ENCODE measurements at places on chromosomes 6 and 20.

DNA sequence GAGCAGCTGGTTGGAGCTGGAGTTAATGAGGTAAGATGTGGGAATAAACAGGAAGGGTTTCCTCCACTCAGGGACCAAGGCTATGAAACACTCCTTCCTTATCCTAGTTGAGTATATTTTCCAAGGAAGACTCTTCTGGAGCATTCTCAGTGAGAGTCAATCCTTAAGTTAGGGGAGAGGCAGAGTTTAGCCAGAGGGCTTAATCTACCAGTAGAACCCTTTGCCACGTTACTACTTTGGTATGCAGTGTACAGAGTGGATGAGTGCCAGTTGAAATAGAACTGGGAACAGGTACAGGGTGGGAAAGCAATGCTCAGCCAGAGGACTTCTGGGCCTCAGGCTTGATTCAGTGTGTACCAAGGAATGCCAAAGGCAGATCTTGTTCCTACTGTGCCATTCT, 114.3 kb downstream of the UBE3D start:
- no peak for DNase-seq

- no peak for DNase-seq
Observed at GRCh38 chr20:23047001-23047737, 2.3 kb downstream of the THBD start.

GRCh38 chr20:57474205-57474604, 50.7 kb downstream of the CTCFL start:
- DNase-seq, result no peak

DNA sequence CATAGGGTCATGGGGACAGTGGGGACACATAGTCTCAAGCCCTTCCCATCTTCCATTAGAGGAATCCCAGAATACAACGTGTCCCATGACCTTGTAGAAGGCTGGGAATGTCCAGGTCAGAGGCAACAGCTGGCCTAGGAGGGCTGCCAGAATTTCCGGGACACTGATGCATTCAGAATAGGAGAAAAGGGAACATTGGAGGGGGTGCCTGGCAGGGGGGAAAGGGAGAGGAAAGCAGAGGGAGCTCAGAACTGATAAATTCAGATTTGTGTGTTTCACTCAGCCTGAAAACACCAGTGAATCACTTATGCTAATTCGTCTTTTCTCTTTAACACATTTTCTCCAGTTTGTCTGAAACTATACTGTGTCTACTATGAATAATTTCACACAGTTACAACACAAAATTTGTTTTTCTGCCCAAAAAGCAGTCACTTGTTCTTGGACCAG, 35.5 kb upstream of the BMP2 start:
- no peak for DNase-seq

All from activated T-cell treated with anti-CD3 and anti-CD28 coated beads, Interleukin-2, amount 50 U/mL, for 1 hour (primary cell).